ENCODE measurements at places on chromosomes 5 and 9. TPM values are rescaled to one million over a fixed set of nuclear protein-coding genes. Genes with fewer than 3 reads are reported as not detected.

The KIF20A gene
- 47.9 TPM for polyA plus RNA-seq

DNA sequence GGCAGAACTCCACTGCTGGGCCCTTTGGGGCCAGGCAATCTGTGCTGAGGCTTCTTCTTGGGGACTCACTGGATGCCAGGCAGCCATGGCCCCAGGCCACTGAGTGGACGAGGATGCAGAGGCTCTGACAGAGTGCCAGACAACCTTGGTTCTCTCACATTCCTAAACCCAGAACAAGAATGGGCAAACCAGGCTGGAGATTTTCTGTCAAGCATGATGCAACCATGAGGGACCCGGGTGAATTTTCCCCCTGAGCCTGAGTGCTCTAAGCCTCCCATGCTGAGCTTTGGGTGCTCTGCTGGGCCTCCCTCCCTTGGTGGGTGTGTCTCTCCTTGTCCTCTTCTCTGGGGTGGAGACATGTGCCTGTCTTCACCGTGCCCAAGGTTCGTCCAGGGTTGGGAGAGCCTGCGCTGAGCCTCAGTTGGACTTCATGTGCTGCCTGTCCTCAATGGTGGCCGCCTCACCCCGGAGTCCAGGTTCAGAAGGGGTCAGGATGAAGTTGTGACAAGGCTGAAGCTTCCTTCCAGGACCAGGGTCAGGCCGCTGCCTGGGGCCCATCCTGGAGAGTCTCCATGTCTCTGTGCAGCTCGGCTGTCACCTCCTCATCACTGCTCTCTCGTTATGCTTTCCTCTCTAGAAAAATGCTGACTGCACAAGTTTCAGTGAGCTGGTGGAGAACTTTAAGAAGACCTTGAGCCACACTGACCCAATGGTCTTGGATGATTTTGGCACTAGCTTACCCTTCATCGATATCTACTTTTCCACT, 24.1 kb downstream of the PITX1 start:
- DNase-seq = no peak

The NACC2 gene
- 5.3 TPM for polyA plus RNA-seq

The ADAMTS13 gene
- polyA plus RNA-seq = 7.2 TPM

GRCh38 chr5:103260951-103261350, 2.4 kb downstream of the MACIR start:
- no peak for DNase-seq

The BRD3OS gene
- polyA plus RNA-seq = 21.7 TPM

DNA sequence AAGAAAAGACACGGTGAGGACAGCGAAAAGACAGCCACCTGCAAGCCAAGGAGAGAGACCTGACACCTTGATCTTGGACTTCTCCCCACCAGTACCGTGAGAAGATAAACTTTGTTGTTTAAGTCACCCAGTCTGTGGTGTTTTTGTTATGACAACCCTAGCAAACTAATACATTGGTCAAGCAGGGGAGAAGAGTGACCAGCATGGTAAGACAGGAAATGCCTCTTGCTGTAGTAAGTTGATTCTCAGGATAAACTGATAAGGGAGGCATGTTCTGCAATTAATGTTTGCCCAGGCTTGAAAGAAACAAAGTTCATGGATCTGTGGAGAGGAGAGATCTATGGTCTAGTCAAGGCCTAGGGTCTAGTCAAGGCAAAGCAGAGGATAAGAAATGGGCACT, 801.2 kb downstream of the MAT2B start:
- DNase-seq = no peak

DNA sequence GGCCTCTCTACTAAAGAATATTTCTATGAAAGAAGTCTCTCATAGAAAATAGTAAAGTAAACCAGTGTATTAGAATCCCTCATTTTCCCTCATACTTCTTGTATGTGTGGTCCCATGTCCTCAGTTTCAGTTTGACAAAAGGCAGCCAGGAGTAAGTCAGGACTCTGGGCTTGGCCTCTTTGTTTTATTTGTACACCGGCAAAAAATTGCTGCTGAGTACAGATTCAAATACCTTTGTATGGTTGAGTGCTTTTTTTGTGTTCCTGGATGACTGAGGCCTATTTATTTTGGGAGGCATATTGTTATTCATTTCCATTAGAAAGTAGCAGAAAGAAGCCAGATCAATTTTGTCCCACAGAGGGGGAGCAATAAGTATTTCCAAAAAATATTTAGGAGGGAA, 47.3 kb upstream of the CEP78 start:
- DNase-seq = no peak

DNA sequence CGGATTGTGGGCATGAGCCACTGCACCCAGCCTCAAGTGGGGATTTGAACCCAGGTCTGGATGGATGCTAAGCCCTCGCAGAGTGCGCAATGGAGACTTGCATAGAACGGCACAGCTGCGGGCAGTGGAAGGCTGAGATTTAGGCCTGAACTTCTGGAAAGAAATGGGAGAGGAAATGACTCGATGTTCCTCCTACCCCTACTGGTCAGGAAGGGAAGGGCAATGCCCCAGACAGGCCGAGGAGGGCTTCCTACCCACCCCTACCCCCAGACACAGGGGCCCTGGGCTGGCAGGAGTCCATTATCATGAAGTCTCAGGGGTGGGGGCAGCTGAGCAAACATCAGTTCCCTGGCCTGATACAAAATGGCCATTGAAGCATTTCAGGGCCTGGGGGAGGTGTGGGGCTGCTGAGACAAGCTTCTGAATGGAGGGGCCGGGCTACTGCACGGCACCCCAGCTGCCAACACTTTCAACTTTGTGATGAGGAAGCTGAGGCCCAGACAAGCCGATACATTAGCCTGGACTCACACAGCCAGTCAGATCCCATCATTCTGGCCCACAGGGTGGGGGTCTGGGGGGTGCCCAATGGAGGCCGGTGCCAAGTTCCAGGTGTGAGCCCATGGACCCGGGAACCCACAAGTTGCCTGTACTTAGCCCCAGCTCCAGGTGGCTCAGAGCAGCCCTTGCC, 13.5 kb upstream of the WDR38 start:
- no peak for DNase-seq

DNA sequence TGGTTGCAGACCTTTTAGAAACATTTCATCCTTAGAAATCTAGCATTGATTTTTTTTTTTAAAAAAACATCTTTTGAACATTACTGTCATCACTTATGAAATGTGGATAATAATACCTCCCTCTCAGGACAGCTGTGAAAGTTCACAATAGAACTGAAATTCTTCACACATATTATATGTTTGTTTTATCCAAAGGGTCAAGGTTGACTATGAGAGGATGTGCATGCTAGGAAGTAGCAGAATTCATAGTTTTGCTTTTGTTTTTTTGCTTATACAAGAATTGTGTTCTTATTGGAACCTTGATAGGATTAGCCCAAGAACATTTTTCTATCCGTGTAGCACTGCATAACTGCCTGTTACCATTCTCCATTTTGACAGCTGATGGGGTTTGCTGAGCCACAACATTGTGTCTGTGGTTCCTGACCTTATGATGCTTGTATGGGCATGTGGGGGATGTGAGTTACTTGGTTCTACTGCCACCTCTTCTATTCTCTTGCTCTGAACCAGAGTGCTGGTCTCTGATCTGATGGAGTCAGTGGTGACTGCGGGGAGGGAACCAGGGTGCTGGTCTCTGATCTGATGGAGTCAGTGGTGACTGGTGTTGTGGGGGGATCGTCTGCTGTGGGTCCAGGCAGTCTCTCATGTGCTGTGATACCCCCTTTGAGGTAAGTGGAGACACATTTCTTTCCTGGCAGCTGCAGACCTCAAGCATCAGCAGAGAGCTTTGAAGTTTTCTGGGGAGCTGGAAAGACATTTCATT, 27.1 kb upstream of the ACTBL2 start:
- DNase-seq = no peak

The IL4 gene
- polyA plus RNA-seq = not detected

The LCN1 gene
- not detected for polyA plus RNA-seq

GRCh38 chr9:108053555-108054061, 564.0 kb upstream of the KLF4 start:
- peak; percentile 14 for DNase-seq

DNA sequence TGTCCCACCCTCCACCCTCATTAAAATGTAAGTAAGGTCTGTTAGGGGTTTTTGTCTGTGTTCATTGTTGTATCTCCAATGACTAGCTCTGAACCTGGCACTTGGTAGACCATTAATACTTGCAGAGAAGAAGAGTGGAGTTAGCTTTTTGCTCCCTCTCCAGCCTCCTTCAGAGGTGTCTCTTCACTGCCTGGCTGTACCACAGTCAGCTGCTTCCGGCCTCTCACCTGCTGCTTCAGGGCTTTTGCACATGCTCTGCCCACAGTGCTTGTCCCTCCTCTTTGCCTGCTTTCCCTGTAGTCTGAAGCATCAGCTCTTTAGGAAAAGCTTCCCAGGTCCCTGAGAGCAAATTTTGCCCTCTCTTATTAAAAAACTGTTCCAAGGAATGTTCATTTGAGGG, 83.6 kb downstream of the SNX24 start:
- no peak for DNase-seq

DNA sequence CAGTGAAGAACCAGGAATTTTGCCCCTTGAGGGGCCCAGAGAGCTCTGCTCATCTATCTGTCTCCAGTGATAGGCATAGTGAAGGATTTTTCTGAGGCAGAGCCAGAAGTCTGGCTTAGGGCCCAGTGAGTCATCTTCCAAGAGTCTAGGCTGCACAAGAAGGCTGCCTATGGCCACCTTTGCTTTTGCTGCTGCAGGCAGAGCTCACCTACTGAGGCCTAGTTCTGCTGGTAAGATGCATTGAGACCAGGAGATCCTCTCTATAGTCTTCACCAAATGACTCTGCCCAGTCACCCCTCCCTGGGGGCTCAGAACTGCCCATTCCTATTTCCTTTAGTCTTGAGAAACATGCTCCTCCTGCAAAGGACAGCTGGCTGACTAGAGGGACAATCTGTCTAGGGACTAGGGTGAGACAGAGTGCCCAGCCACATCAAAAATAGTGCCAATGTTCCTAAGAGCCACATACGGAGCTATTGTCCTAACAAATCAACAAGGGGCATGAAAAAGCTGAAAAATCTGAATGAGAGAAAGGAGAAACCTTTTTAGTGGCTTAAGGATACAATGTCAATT, 40.3 kb upstream of the CDKN2AIPNL start:
- no peak for DNase-seq

DNA sequence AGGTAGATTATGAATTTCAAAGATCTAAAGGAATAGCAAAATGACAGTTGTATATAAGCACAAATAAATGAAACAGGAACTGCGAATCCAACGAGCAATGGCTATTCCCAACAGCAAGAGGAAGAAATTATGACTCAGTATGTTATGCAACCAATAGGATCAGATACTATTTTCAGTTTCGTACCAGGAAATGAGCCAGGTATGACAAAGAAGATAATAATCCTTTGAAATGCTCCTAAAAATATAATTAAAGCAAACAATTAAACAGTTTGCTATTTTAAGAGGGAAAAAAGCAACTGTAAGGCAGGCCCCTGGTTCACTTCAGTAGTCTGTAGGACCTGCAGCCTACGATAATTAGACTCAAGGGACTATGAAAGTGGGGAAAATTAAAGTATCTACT, 58.9 kb downstream of the AUH start:
- DNase-seq = no peak

- DNase-seq = no peak
Observed at GRCh38 chr9:108356806-108357205, 499.0 kb downstream of the ACTL7B start.

DNA sequence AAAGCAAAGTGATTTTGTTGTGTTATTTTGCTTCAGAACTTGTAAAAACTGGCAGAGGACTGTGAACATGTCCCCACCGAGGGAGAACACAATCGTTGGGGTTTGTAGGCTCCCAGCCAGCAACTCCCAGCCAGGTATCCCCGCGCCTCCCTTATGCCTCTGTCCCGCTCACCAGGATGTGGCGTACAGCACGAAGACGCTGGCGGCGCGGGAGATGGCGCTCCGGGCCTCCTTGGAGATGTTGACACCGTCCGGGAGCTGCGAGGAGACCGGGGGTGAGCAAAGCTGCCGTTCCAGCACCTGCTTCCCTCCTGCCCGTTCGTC, 630 bp downstream of the POLE3 start:
- DNase-seq = no peak

DNA sequence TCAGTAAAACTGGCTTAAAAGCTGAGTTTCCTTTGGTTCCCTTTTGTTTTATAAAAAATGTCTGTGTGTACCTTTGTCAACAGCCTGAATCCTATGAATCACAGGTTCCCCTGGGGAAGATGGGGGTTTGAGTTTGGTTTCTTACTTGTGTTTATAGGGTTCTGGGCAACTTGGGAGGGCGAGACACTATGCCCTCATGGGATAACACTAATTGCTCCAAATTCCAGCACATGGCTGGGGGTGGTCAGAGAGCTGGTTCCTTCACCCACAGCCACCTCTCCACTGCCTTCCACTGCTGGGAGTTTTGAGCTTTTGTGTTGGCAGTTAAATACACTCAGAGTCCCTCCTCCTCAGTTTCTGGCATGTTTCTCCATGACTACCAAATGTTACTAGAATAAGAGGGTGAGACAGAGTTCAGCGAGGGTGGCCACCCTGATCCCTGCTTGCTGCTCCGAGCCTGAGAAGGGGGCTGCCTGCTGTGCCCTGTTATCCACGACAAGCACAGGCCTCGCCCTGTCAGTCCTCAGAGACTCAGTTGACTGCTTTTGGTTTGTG, 83.0 kb upstream of the EPB41L4B start:
- DNase-seq = no peak

GRCh38 chr9:33823801-33824200, 6.8 kb downstream of the UBE2R2 start:
- DNase-seq = no peak

The GABRP gene
- polyA plus RNA-seq = 2.1 TPM

GRCh38 chr5:131367219-131367860, 103.5 kb downstream of the CDC42SE2 start:
- DNase-seq = no peak

GRCh38 chr5:58800861-58801540, 218.1 kb downstream of the RAB3C start:
- no peak for DNase-seq

- peak; percentile 75 for DNase-seq
Observed at GRCh38 chr5:34486160-34486848, 169.8 kb upstream of the RAI14 start.

DNA sequence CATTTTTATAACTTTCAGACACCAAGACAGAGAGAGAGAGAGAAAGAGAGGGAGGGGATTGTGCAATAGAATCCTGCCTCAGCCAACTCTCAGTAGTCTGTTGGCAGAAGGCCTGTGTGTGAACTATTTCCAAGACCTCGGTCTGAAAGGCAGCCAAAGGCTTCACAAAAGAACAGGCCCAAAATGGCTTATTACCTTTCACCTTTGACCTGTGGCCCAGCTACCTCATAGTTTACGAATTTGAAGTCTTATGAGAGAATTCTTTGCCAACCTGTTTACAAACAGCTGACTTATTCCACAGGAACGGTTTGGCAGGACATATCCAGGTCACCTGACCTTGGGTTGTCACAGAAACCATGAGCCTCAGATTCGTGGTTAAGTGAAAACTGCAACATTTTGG, 48.6 kb downstream of the NR2F1-AS1 start:
- DNase-seq = peak; percentile 48

The MINAR2 gene
- polyA plus RNA-seq = 0.11 TPM

- no peak for DNase-seq
Observed at GRCh38 chr5:127761869-127762268, 58.7 kb downstream of the CCDC192 start.

DNA sequence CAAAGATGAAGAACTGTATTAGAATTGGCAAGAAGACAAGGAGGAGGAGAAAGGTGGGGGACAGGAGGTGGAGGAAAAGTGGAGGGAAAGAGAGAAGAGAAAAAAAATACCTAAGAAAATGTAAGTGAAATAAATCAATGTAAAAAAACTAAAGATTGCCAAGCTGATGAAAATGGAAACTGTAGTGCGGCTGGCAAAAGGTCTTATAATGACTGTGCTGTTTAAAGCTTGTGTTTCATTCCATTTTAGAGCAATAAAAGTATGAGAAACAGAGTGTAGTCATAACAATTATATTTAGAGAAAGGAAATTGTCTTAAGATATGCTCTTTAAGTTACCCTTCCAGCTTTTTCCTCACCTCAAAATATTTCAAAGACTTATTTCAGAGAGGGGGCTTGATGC, 670.5 kb upstream of the SEMA6A start:
- DNase-seq = no peak
